ENCODE measurements at places on chromosomes 16 and 17.

- no peaks in the 10 kb centered on the region for H3K27me3 ChIP-seq
- H3K4me3 ChIP-seq: no peak overlapping the region
- DNase-seq: no peak
- H3K27ac ChIP-seq: no peak overlapping the region
- no peaks in the 10 kb centered on the region for H3K4me1 ChIP-seq
Measured at GRCh38 chr16:60776281-60776680, 1260.0 kb downstream of the CDH8 start.

DNA sequence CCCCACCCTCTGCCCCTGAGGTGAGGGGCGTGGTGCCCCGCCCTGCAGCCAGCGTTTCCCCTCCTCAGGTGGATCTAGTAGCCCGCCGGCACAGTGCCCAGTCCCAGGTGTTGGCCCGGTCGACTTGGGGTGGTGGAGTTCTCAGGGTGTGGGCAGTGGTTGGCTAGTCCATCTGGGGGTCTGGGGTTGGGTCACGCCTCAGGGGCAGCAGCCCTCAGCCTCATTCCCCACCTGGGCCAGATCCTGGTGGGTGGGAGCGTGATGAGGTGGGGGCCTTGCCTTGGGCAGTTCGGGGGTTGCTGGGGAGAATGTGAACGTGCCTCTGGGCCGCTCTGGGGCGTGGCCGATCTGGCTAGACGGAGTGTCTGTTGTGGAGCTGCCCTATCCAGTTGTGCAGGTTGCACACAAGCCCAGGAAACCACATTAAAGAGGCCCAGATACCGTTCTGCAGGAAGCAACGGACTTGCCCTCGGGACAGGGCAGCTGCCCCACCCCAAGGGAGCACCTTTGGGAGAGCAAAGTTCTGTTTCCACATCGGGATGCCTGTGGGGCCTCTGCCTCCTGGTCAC is 32.0 kb downstream of the GSE1 start:
- peaks cover 24% of the 10 kb centered on the region for H3K36me3 ChIP-seq
- H3K27ac ChIP-seq: no peak overlapping the region
- DNase-seq: no peak
- peaks cover 15% of the 10 kb centered on the region for H3K4me1 ChIP-seq

GRCh38 chr17:75624021-75624420 is 9.2 kb upstream of the SMIM5 start:
- no peak overlapping the region for H3K27ac ChIP-seq
- no peak for DNase-seq
- no peaks in the 10 kb centered on the region for H3K4me1 ChIP-seq
- no peak overlapping the region for H3K4me3 ChIP-seq
- peaks cover 10% of the 10 kb centered on the region for H3K36me3 ChIP-seq

GRCh38 chr16:72612718-72613117 is 435.2 kb downstream of the ZFHX3 start:
- H3K4me3 ChIP-seq: no peak overlapping the region
- no peak for DNase-seq
- no peaks in the 10 kb centered on the region for H3K27me3 ChIP-seq
- peaks cover 6% of the 10 kb centered on the region for H3K4me1 ChIP-seq
- H3K27ac ChIP-seq: no peak overlapping the region
- H3K36me3 ChIP-seq: no peaks in the 10 kb centered on the region

GRCh38 chr16:28905800-28906372 is 19.2 kb downstream of the RABEP2 start:
- H3K4me1 ChIP-seq: no peaks in the 10 kb centered on the region
- H3K36me3 ChIP-seq: peaks cover 50% of the 10 kb centered on the region
- no peak overlapping the region for H3K27ac ChIP-seq
- no peaks in the 10 kb centered on the region for H3K27me3 ChIP-seq
- no peak for DNase-seq

DNA sequence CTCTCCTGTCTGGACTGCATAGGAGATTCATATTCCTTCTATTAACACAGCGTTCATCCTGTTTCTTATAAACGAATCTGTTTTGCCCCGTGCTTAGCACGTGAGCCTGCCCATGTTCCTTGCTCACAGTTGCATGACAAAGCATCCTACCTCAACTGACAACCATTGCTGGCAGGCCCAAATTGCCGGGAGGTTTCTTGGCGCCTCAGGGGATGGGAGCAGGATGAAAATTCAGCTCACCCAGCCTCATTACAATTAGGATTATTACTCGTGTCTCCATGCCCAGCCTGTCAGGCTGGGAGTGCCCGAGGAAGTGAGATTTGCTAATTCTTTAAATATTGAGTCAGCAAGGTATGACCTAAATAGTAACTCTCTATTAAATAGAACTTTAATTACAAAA is 36.7 kb upstream of the HELZ start:
- no peak for DNase-seq
- H3K27ac ChIP-seq: no peak overlapping the region
- H3K4me3 ChIP-seq: no peak overlapping the region
- H3K36me3 ChIP-seq: no peaks in the 10 kb centered on the region
- peaks cover 4% of the 10 kb centered on the region for H3K4me1 ChIP-seq

GRCh38 chr16:79165079-79165478 is 435.5 kb downstream of the MAF start:
- no peak overlapping the region for H3K27ac ChIP-seq
- DNase-seq: no peak
- no peaks in the 10 kb centered on the region for H3K27me3 ChIP-seq
- H3K36me3 ChIP-seq: no peaks in the 10 kb centered on the region
- peaks cover 20% of the 10 kb centered on the region for H3K4me1 ChIP-seq
- H3K4me3 ChIP-seq: no peak overlapping the region

All from esophagus muscularis mucosa (tissue), 4 donors.